ENCODE measurements at places on chromosomes 2 and 18.

GRCh38 chr18:5166606-5167280, 30.3 kb downstream of the AKAIN1 start:
- DNase-seq = no peak

DNA sequence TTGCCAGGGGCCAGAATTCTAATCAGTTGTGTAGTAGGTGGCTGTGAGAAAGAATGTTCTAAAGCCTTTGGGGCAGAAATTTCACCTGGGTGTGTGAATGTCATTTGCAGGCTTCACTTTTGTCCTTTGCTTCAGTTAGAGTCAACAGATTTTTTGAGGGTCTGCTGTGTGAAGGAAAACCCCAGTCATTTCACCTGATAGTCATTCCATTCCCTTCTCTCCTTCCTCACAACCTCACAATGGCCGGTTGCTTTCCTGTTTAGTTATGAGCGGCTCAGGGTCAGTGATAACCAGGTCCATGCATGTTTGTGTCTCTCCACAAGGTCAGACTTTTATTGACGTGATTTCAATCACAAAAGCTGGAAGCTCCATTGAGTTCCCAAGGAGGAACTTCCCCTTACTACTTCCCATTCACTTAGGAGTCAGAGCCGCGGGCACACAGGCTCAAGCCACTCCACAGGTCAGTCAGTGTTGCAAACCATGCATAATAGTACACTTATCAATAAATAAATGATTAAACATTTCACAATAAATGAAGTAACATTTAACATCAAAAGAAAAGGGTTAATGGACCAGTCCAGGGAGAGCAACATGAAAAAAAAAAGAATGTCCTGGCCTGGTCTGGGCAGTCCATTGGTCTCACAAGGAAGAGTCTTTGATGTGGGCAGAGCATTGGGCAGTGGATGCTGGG, 74.3 kb downstream of the NPAS2 start:
- no peak for DNase-seq

DNA sequence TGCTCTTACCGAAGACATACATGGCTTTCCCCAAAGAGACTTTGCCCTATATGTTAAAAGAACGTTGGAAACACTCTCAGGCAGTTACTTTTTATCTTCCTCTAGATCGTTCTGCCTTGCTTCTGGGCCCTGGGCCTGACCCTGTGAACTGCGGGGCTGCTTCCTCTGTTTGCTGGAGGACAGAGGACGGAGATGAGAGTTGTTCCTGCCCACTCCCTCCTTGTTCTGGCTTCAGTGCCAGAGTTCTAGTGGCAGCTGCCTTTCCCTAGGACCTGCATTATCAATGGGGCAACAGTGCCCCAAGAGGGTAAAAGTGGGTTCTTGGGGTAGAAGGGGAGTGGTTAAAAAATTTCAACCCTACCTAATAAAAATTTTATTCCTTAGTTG, 6.5 kb upstream of the FN1 start:
- DNase-seq = no peak

DNA sequence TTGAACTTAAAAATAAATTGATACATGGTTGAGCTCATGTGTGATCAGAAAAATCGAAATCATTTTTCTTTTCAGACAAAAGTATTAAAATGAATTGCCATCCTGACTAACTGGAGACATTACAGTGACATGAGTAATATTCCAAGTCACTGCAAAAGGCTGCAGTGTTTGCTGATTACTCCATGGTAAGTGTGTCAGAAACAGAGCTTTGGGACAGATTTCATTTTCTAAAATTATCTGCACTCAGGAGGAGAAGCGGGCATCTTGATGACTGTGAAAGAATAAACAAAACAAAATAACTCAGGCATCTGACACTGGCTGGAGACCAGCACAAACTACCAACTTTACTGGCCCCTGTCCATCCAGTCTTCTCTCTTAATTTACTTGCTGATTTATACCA, 312.3 kb upstream of the PIK3C3 start:
- DNase-seq = no peak

DNA sequence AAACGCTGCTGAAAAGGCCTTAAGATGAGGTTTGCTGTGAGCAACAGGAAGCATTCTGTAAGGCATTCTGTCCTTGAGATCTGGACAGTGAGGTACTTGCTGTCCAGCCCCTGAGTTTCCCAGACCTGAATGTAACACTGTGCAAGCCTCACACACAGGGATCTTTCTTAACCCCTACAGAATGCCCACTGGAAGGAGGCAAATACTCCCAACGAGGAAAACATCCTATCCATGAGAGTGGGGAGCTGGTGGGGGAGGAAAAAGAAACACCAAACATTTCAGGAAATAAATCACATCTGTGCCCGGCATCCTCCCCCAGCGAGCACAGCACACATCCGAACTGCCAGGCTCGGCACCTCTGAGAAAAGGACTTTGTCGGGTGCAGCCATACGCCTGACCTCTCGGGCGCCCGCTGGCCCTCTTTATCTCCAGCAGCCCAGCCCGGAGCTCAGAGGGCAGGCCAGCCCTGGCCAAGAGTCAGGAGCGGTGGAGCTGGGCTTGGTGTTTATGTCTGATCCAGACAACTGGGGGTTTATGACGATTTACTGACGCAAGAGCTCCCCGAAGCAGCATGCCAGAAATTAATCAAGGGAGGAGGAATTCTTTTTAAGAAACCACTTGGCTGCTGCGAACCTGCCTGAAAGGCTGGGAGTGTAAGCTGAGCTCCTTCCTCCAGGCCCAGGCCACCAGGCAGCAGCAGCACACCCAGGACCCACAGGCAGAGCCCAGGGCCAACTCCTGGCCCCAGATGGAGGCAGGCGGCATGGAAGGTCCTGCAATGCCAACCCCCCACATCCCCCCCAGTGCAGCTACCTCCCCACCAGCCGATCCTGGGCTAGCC, 72.2 kb downstream of the HDAC4 start:
- DNase-seq = peak; percentile 76

DNA sequence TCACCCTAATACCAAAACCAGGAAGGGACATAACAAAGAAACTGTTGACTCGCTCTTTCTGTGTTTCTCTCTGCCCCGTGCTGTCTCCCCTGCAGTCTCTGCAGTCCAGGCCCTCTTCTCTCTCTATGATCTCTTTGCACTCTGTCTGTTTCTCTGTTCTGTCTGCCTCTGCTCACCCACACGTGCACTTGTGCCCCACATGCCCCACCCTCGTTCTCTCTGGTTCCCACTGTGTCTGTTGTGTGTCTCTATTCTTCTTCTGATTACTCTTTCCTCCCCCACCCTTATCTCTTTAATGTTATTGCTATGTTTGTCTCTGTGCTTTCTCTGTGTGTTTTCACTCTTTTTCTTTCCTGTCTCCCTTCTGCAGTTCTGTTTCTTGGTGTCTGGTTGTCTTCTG, 54.0 kb downstream of the NAT8 start:
- no peak for DNase-seq

GRCh38 chr2:62939735-62940491, 110.7 kb upstream of the OTX1 start:
- DNase-seq = peak; percentile 82

DNA sequence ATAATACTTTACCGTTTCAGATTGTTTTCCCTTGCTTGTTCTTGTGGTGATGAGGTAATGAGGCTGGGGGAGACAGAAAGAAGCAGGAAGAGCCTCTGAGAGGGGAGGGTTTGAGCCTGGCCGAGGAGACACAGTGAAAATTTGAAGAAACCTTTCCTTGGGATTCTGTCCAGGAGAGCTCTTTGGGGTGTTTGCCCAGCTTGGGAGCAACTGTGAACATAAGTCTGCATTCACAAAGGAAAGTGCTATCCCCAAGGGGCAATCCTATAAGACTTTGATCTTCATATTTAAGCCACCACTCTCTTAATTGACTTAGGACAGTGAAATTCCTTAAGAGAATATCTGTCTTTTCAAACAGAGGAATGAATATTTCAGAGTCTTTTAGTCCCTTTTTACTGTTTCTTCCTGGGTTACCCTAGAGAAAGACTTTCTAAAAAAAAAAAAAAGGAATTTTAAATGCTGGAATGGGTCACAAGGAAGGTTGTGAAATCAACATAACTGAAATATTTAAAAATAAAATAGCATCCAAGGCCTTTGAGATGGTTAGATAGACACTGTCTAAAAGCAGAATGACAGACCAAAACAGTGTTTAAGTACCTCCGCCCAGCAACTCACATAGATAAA, 52.5 kb upstream of the STAM2 start:
- DNase-seq = peak; percentile 37

GRCh38 chr18:45764000-45764686, 40.2 kb downstream of the SLC14A1 start:
- no peak for DNase-seq

- DNase-seq = no peak
Observed at GRCh38 chr2:239965318-239965717, 59.8 kb downstream of the NDUFA10 start.

DNA sequence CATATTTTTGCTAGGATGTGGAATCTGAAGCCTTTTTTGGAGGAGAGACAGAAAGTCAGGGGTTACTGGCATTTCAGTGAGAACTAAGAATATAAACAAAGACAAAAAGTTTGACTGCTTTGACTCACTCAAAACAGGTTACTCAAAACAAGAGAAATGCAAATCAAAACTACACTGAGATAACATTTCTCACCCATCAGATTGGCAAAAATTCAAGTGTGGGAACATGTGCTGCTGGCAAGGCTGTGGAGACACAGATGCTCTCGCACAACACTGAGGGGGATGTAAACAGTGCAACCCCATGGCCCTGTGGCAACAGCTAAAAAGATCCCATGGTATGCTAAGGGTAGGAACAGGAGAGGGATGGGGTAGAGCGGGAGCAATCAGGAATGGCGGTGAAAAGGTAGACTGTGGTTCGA, 86.6 kb downstream of the DTNB start:
- DNase-seq = peak; percentile 7

- peak; percentile 14 for DNase-seq
Observed at GRCh38 chr2:111191877-111192276, 71.2 kb downstream of the BCL2L11 start.

GRCh38 chr2:172208791-172209325, 106.2 kb upstream of the DLX2 start:
- peak; percentile 17 for DNase-seq

DNA sequence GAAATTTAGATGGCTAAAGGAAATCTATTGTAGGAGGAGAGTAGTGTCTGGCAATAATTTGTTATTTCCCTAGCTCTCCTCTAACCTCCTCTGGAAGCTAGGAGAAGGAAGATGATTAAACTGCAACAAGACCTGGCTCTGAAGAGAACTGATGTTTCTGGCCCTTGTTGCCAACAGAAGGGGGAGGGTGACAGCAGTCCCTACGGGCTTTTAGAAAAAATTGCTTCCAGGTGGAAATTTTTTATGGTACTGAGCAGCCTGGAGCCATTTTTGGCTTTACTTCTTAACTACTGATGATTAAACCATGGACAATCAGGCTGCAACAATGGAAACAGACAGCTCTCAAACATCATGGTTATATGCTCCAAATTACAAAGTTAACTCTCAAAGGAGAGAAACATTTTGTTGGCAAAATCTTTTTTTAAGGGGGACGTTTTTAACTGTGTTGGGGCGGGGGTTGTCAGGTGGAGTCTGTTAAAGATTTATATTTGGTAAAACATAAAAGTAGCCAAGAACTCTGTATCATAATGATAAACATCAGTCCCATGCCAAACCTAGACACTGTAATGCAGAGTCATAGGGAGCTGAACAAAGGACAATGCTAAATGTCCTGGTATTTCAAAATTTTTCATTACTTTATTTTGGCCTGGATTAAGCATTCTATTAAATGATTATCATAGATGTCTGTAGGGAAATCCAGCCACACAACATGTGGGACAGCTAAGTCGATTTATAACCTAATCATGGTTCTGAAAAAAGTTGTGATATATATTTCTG, 70.0 kb downstream of the EXOC6B start:
- peak; percentile 9 for DNase-seq

GRCh38 chr18:10559553-10560451, 34.0 kb downstream of the NAPG start:
- no peak for DNase-seq

- DNase-seq = no peak
Observed at GRCh38 chr2:100321866-100322820, at the start of gene LONRF2. Gene LONRF2 (minus strand): TSS chr2:100322501. CDS start chr2:100322093, 408 bp downstream.

DNA sequence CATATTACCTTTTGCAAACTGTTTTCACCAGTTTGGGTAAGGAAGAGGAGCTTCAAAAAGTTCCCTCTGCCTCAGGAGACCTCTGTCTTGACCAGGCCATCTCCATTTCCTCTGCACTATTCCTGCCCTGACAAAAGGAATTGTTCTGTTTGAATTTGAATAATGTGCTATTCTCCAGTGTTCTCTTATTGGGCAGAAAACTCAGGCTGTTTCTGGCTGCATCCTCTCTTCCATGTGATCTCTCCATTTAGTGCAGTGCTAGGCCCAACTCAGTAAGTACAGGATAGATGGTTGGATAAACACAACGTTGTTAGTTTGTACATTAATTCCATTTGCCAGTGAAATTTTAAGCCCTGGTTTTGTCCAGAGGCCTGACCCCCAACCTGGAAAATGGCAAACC, 102.2 kb upstream of the CELF4 start:
- DNase-seq = no peak

- DNase-seq = no peak
Observed at GRCh38 chr2:36675579-36676282, 20.8 kb upstream of the VIT start.

DNA sequence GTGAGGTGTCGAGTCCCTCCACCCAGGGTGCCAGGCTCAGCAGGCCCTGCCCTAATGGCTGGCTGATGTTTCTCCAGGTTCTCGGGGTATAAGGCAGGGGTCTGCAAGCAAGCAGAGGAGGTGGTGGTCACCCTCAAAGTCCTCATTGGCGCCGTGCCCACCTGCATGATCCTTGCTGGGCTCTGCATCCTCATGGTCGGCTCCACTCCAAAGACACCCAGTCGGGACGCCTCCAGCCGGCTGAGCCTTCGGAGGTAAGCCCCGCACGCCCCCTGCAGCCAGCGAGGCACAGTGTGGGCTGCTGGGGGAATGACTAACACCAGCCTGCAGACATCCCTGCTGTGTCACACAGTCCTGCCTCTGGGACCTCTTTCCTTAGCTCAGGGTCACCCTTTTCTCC, 14.1 kb downstream of the MFSD2B start:
- peak; percentile 50 for DNase-seq

All from fibroblast of skin of scalp (primary cell).